ENCODE measurements at places on chromosomes 1 and 21.

DNA sequence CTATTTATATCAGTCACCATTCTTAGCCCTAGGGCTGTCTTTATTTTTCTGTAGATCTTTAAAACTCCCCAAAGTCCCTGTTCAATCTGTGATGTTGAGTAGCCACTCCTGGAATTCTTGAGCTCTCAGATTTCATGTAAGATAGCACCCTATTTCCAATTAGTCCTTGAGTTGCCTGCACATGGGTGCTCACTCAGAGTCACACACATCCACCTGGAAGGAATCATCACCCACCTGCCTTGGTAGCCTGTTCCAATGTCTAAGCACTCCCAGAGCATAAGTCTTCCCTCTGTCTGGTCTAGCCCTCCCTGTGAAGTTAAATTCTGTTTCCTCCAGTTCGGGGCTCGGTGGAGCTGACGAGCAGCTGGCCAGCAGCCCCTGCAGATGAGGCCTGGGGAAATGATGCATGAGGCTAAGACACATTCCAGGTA, 14.7 kb upstream of the ATF3 start:
- DNase-seq: no peak

DNA sequence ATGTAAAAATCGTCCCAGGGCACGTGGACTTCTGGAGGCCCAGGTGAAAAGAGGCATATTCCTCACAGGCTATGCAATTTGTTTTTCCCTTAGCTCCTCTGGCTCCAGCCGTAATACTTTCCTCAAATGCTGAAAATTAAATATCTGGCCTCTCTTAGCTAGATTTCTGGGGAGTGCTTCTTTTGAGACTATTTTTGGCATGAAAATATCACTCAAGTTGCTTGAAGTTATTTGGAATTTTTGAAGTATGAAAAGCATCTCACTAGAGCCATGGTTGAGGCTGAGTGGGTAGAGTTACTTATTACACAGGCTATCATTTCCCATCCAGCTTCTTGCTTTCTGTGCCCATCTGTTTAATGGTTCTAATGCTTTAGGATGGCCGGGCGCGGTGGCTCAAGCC, 59.7 kb downstream of the MYOM3 start:
- no peak for DNase-seq

DNA sequence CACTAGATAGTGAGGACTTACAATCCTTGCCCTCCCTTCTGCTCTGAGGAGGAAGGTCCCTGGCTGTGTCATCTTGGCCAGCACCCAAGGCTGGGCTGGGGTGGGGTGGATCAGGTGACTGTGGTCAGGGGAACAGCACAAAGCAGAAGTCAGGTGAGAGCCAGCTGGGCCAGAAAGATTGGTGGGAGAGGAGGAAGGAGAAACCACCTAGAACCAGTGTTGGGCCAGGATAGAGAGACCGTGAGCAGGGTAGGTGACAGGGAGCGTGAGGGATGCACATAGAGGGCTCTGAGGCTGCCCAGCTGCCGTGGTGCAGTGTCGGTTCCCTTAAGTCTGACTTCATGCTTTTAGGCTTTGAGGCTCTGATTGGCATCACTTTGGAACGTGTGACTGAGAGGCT, 22.7 kb downstream of the NCF2 start:
- no peak for DNase-seq

GRCh38 chr1:160376525-160377131, 9.8 kb downstream of the NHLH1 start:
- no peak for DNase-seq

DNA sequence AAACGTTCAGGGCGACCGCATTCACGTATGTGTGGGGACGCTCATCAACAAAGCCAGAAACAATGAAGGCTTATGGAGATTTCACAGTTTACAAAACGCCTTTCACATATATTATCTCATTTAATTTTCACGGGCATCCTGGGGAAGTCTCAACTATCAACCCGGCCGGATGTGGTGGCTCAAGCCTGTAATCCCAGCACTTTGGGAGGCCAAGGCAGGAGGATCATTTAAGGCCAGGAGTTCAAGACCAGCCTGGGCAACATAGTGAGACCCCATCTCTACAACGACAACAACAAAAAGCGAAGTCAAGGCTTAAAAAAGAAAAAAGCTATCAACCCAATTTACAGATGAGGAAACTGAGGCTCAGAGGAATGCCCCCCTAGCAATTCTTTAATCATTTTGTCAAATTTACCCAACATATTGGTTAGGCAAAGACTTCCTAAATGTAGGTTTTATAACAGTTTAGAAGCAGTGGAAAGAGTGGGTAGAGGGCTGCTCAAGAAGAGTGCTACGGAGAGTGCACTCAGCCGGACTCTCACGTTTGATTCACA, 28.3 kb downstream of the SLC66A1 start:
- DNase-seq: no peak

- no peak for DNase-seq
Observed at GRCh38 chr1:43302201-43302600, 1.4 kb downstream of the TIE1 start.

Data from stimulated activated CD4-positive, alpha-beta T cell treated with anti-CD3 and anti-CD28 coated beads, TNF-alpha, amount 100 ng/mL, for 48 hours (primary cell).